ENCODE measurements at places on chromosomes 6 and 20.
A peak's percentile ranks its signal among the peaks of the same experiment; 100 is the strongest.

DNA sequence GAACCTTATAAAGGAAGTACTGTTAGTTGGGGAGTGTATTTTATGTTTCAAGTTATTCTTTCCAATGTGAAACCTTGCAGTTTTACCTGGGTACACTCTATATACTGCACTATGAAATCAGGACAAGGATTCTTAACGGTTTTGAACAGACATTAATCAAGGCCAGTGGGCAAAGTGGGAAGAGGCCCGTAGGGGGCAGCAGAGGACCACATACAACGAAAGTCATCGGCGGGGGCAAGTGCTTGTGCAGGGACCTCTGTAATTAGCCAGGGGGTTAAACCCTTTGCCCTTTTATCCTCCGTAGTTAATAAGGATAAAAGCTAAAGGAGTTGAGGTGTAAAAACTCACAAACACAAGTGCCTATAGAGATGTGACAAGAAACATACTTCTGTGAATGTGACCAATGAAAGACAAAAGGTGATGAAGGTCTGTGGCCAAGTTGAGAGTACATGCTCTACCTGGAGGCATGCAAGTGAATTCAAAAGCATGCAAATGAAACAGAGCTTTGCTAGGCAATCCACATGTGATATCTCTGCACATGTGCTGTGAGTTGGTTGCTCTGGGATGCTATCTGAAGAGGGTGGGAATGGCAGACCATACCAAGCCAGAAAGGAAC is 392.7 kb upstream of the MAN1A1 start:
- peak; percentile 41 for DNase-seq

- peak; percentile 97 for DNase-seq
These were observed 7.8 kb upstream of the LCA5 start for GRCh38 chr6:79544939-79545450.

DNA sequence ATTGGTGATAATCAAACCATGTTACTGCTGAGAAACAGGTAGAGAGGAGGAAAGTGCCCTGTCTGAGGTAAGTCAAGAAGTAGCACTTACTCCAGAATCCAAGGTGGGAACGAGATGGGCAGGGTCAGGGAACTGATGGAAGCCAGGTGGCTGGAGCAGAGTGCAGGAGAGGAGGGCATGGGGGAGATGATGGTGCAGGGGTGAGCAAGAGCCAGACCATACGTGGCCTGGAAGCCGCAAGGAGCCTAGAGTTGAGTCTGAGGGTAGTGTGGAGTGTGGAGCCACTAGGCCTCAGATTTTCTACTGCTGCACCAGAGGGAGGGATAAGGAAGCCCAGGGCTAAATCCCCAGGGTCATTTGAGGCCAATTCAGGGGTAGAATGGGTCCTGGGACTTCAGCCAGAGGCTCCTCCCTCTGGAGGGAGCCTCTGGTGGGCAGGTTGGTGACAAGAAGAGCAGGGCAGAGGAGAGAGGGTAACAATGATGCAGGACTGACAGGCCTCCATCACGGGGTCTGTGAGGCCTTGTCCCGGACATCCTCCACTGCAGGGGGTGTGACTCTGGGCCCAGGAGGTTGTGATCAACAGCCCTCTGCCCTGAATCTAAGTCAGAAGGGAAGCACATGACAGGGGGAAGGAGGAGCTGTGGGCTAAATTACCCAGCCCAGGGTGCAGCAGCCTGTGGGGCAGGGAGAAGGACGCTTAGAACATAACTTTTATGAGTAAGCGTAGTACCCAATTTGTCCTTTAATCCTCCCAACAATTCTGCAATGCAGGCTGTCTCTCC is 28.7 kb downstream of the COX4I2 start:
- DNase-seq, result no peak

GRCh38 chr6:21469213-21469612 is 124.3 kb upstream of the SOX4 start:
- DNase-seq, result no peak

GRCh38 chr20:24148372-24148771 is 159.8 kb upstream of the GGTLC1 start:
- DNase-seq, result no peak

DNA sequence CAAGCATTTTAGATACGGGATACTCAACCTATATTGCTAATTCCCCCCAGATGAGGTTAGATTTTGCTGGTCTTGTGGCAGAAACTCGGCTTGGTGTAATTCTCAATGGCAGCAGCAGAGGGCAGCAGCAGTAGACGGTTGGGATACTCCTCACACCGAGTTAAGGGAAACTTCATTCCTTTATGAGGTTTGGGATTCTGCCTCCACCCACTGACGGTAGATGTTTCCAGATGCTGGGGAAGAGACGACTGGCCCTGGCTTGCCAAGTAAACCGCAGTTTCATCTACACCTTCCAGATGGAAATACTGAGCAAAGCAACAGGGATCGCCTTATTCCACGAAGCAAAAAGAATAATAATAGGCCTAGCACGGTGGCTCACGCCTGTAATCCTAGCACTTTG is 8.2 kb upstream of the TBC1D7 start:
- peak; percentile 54 for DNase-seq

DNA sequence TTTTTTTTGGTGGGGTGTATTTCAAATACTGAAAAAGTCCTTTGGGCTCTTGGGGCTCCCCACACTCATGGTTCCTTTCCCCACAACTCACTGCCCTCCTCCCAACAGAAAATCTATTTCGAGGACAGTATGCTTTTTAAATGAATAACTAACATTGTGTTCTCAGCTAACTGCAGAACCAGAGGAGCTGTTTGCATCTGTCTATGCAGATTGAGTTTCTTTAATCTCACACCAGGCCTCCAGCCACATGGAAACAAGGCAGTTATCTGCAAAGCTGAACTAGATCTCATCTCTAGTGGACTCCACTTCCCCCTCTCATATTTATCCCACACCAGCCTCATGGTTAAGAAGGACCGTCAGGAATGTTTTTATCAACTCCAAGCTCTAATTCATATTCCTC is 955.1 kb downstream of the KIF16B start:
- DNase-seq, result no peak

DNA sequence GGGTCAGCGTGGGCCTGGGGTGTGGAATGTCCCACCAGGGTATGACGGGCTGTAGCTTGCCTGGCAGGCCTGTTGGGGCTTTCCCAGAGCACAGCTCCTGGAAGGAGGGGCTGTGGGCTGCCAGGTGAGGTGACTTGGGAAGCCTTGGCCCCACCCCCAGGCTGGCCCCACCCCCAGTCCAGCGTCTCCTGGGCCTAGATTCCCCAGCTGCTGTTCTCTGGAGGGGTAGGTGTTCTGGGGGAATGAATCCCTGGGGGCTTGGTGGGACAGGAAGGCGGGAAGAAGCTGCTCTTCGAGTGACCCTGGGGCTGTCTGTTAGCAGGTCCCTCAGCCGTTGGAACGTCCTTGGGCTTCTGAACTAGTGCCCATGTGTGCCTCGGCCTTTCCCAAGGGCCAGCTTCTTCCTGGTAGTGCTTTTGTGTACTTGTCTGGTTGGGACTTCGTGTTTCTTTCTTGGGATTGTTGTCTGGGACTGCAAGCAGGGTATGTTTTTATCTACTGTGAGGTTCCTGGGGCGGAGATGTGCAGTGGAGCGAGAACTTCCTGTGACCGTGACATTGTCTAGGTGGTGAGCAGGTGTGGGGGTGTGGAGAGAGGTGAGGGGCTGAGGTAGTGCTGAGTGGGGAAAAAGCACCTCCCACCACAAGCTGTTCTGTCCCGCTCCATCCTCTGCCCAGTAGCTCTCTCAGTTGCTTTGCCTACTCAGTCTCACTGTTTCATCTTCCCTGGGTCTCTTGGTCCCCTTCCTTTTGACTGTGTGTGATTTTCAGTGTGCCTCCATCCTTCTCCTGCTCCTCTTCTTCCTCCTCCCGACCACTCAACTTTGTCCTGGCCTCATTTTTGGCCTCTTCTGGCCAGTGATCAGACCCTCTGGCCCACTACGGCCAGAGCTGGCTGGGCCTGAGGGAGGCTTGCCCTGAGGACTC is 1.3 kb upstream of the DDR1 start:
- no peak for DNase-seq

DNA sequence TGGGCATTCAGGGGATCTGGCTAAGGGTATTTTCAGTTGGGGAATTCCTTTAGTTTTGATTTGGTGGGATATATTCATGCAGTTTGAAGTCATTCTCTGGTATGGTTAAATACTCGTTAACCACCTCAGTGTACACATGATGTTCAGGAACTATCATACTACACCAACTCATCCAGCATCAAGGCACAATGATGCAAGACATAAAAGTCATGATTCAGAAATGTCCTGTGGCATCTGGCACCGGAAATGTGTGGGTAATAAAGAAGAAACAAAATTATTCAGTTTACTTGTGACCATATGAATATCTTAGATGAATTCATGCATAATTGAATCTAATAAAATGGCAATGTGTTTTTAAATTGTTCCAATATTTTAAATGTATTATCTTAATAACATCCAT is 129.0 kb upstream of the BMP5 start:
- DNase-seq, result no peak

GRCh38 chr6:9503111-9503761 is 911.6 kb downstream of the TFAP2A start:
- DNase-seq, result no peak

DNA sequence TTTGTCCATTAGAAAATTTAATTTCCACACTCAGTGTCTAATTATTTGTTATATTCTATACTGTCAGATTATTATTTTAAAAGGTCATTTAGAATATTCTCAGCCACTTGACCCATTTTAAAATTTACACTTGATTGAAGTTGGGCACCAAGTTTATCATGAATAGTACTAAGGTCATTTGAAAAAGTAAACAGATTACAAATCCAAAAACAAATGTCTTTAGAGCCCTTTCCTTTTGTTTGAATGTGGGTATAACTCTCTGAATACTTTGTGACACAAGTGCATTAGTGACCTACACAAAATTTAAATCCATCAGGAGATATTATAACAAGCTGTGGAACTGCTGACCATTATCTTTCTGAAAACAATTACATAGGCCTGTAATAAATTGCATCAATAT is 11.3 kb downstream of the HIVEP2 start:
- DNase-seq, result no peak

DNA sequence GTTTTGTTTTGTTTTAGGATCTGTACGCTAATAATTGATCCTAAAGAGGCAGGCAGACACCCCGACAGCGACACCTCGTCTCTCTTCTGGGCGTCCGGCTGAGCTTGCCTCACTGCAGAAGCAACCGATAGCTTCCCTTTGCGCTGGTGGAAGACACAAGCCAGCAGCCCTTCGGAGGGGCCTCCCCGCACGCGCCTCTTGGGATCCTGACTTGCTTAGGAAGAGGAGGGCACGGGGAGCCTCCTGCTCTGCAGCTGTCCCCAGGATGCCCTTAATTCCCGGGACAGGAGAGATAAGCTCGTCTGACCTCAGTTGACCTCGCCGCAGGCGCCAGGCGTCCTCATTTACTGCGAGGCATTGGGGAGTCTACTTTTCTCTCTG is 94.0 kb downstream of the CD83 start:
- DNase-seq, result no peak

GRCh38 chr6:83086751-83087150 is 19.3 kb downstream of the DOP1A start:
- no peak for DNase-seq

DNA sequence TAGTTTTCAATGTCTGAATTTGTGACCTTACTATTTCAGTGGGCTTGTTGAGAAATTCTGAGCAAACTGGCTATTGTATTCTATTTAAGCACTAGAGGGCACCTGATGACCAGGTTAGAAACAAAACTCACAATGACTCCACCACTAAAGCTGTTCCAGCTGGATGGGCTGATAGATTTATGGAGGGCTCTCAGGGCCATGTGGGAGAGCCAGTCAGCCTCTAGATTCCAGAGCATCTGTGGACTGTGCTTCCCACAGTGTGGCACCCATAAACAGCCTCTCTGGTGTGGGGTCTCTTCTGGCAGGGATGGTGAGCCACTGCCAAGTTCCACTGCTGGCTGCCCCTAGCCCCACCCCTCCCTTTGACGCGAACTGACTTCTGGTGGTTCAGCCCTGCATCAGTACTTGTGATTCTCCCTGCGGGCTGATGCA is 29.2 kb downstream of the C6orf58 start:
- DNase-seq, result peak; percentile 63

DNA sequence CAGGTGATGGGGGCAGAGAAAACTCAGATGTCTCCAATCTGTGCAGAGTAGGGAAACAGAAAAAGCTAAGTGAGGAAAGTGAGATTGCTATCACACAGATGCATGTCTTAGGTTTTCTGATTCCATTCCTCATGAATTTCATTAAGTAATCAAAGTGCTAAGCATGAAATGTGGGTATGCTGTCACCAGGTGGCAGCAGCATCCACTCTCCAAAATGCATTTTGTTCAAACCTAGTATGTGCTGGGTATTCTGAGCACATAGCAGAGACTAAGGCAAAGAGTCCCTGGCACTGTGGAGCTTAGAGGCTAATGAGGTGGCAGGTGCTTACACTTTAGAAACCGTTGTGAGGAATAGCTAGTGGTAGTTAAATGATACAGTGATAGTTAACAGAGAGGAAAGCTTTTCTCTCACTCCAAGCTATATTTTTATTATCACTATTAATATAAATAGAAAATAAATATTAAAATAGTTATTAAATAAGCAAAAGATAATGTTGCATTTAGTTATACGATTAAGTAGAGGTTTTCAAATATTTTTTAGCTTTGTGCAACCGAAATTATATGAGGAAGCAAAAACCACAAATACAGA is 179.5 kb downstream of the CDH26 start:
- peak; percentile 67 for DNase-seq

- DNase-seq, result no peak
These were observed 293.5 kb downstream of the PRL start for GRCh38 chr6:22003287-22003686.

DNA sequence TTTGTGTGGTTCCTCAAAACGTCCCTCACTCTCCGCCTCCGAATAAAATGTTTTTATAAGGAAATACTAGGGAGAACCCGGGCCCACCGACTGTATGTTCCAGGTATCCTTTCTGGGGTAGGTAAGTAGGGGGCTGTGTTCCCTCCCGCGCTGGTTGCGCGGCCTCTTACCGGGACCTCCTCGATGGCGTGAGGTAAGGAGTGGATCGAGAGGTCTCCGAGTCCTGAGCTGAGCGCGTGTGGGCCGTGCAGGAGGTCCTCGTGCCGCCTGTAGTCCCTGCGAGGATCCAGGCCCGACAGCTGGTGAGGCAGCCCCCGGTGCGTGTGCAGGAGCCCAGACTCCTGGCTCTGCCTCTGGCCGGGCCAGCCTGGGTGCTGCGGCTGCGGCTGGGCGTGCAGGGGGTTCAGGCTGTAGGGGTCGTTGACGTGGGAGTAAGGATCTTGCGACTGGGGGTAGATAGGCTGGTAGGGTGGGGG is 5.1 kb downstream of the TFAP2A start:
- no peak for DNase-seq

DNA sequence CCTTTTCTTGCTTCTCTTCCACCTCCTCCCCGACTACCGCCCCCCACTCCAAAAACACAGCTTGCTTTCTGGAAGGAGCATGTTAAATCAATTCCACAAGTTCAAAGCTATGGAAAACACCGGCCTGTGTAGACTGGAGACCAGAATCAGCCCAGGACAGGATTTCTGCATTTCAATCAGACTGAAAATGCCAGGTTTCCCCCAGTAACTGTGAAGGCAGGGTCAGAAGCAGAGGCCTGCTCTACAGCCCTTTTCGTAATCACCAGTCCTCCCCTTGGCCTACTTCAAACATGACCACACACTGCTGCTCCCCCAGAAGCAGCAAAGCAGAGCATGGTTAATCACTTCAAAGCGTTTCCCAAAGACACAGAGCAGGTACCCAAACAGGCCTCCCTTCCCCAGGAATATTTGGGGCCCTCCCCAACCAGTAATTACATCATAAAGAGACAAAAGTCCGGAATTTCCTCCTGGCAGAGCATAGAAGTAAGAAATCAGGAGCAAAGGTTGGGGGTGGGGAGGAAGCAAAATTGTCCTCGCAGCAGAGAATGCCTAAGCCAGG is 38.4 kb downstream of the ZMYND8 start:
- peak; percentile 32 for DNase-seq

- DNase-seq, result peak; percentile 75
These were observed 41.6 kb downstream of the C6orf15 start for GRCh38 chr6:31070711-31071197.

- DNase-seq, result no peak
These were observed 8.0 kb upstream of the PERP start for GRCh38 chr6:138115201-138115600.

Data from ACHN (cell line).